ENCODE measurements at places on chromosomes 7 and 10.

DNA sequence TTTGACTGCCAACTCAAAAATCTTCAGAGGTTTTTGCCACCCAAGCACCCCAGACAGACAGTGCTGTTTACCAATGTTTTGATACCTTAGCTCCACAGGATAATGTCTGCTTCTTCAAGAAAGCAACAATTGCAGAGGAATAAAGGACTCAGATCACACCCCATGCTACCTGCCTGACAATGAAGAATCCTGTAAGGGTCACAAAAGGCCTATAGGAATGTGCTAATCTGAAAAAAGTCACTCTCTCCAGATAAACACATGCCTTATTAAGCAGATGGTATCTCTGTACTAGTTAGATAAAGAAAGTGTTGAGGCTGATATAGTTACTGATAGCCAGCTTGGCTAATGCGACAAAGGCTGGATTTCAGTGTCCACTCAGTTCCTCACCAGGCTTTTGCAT is 1076.7 kb upstream of the SORCS1 start:
- DNase-seq: no peak

- DNase-seq: no peak
Measured at GRCh38 chr7:144761493-144761892, 74.4 kb downstream of the TPK1 start.

DNA sequence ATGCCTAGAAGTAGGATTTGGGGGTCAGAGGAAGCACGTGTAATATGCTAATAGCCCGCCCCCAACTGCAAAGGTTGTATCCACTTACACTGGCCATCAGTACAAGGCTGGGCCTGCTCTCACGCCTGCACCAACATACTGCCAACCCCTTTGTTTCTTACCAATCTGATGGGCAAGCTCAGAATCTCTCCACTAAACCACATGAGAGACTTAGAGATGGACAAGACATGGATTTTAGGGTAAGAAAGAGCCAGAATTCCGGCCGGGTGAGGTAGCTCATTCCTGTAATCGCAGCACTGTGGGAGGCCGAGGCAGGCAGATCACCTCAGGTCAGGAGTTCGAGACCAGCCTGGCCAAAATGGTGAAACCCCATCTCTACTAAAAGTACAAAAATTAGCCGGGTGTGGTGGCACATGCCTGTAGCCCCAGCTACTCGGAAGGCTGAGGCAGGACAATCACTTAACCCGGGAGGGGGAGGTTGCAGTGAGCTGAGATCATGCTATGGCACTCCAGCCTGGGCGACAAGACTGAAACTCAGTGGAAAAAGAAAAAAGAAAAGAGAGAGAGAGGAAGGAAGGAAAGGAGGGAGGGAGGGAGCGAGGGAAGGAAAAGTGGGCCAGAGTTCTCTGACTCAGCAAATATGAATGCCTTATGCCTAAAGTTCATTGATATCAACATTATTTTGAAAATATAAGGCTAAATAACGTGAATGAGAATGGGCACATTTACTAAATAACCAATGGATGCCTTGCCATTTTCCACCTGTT is 162.2 kb downstream of the SLIT1 start:
- DNase-seq: no peak

GRCh38 chr7:74355091-74355490 is 65.9 kb downstream of the CLIP2 start:
- peak; percentile 39 for DNase-seq

GRCh38 chr10:89523274-89523673 is 12.1 kb downstream of the SLC16A12 start:
- DNase-seq: no peak

Data from trophoblast cell (in vitro differentiated cells and primary cell).